COLO829 (cell line): ENCODE measurements at places on chromosomes 7 and 10.

DNA sequence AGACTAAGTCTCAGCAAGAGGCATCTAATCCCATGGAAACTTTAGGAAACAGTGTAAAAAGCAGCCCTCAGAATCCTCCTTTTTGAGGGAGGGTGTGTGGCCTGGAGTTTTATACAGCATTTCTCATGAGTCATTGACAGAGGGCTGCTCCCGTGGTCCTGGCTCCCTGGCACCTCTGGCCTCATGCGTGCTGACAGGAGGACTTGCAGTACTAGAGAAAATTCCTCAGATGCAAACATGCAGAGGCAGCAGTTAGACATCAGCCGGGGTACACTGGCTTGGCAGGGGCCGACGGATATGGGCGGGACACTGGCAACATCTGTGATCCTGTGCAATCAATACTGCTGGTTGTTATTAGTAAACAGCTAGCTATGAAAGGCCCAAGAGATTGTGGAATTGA lies 925.1 kb upstream of the CELF2 start:
- DNase-seq = no peak

DNA sequence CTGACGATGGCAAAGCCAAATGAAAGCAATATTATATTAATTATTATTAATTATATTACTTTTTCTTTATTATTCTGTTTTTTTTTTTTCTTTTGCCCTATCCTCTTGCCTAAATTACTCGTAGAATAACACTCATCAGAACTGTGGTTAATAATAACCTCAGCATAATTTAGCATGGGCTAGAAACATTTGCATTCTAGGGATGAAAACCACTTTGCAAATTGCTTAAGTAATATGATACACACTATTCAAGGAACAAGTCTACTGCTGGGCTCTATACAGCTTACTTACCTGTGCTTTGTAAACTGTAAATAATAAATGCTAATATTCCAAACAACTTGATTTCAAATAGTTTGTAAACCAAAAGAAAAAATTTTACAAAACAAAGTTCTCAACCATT lies 375.8 kb downstream of the HGF start:
- no peak for DNase-seq

- DNase-seq = no peak
Measured at GRCh38 chr10:71028066-71028465, 139.7 kb upstream of the PCBD1 start.

DNA sequence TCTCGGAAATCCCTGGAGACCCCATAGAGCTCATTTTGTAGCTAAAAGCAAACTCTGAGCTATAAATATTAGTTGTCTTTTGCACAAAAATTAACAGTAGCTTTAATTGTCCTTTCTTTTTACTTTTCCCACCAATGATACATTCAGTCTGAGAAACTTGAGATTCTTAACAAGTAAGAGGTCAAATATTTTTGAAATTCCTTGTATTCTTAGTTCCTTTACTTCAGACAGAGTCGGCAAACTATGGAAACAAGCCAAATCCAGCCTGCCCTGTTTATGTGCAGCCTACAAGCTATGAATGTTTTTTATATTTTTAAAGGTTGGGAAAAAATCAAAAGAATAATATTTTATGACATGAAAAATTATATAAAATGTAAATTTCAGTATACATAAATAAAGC lies 146.6 kb downstream of the CTNNA3 start:
- peak; percentile 3 for DNase-seq

DNA sequence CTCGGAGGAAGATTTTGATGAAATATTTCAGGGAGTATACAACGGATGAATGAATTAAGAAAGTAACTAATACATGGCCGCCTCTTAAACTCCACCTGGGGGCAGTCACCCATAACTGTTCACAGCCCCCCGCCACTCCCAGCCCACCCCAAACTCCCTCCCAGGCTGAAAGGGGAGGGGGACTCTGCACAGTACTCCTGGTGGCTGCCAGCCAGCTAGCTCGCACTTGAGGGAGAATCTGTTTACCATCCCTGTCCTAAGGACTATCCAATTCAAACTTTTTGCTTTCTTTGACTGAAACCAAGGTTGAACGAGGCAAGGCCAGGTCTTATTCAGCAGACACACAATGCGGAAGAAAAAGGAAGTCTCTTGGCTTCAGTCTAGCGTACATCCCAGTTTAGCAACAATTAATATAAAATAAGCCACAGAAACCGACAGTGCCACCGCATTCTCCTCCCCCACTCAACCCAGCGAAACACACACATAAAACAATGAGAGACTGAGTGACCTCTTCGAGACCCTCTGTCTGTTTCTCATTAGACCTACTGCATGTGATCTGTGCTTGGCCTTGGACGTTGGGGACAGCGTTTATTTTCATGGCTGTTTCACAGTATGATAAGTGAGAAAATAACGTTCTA lies 219.5 kb downstream of the GLI3 start:
- no peak for DNase-seq

GRCh38 chr10:110353244-110354119 lies 48.8 kb upstream of the SMNDC1 start:
- DNase-seq = no peak

GRCh38 chr10:131786756-131787605 lies 113.8 kb upstream of the PPP2R2D start:
- DNase-seq = no peak
